Right ventricle myocardium inferior (tissue), 1 donor: ENCODE measurements at places on chromosomes 3 and 15.
A peak's percentile ranks its signal among the peaks of the same experiment; 100 is the strongest.

DNA sequence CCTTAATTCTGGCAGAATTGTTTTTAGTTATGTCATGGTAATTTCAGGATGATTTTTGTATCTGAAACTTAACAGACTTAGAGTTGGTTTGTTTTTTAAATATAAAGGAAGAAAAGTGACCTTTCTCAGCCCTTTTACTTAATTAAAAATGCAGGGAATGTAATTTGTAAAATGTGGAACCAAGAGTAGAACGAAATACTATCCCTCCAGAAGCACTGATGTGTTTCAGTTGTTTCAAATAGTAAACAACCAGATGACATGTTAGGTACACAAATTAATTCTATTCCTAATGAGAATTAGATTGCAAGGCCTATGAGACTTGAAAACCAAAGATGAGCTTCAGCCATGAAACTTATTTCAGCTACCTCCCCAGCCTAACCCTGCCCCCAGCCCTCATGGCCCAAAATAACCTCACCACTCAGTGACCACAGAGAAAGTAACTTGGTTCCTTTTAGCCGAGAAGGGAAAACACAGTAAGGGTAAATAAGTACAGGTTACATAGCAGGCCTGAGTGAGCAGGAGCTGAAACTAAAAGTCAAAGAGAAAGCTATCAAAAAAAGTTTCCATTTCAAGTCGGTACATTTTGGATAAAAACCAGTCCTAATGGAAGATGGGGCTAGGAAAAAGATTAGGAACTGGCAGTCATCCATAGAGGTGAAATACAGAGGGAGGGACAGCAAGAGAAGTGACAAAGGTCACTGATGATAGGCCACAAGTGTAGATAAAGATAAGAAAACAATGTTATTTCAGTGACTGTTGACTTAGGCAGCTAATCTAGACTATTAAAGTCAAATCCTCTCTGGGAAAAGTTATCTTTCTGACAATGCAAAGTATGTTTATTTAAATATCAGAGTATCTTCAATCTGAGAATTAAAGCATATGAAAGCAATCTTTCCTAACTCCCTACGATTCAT is 23.2 kb downstream of the SENP8 start:
- no peak for DNase-seq

GRCh38 chr15:100785181-100786138 is 94.2 kb upstream of the ALDH1A3 start:
- peak; percentile 46 for DNase-seq

DNA sequence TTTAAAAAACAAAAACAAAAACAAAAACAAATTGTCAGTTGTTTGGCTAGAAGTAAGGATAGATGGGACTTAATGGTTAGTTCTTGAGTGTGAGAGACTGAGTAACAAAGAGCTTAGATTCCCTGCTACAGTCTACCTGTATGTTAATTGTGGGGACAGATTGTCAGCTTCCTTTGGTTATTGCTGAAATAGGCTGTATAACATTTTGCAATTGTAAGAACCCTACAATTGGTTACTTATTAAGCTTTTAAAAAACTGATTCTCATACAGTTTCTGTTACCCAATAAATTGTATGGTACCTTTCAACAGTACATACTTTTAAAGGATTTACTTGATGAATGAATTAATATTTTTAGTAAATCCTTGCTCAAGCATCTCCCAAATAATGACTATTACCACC is 35.3 kb downstream of the CLASP2 start:
- DNase-seq, result no peak

GRCh38 chr3:110165753-110166152 is 828.4 kb upstream of the DPPA4 start:
- DNase-seq, result no peak

DNA sequence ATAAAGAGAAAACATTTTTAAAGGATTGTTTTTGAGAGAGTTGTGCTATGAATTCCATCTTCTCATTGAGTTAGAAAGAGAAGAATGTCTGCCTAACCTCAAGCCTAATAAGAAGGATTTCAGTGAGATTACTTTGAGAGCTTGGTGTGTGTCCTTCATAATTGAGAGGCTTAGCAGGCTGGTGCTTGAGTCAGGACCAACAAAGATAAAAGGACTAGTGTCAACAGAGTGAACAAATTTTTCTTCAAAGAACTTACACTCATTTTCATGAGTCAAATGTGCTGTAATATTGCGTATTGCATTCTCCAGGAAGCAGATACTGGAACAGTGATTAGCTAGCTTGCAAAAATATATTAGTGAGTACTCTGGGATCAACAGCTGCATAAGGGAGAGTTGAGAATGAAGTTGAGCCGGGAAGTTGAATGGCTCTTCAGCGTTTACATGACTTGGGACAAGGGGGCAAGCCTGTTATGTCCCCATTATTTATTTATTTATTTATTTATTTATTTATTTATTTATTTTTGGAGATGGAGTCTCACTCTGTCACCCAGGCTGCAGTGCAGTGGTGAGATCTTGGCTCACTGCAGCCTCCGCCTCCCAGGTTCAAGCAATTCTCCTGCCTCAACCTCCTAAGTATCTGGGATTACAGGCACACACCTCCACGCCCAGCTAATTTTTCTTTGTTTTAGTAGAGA is 37.5 kb upstream of the SLITRK3 start:
- DNase-seq, result no peak

- no peak for DNase-seq
These were observed 212.5 kb upstream of the GADL1 start for GRCh38 chr3:31106912-31107311.
